NCI-H446 treated with DMSO at 0.1 percent for 48 hours (cell line): ENCODE measurements at places on chromosomes 7 and 10.
A peak's percentile ranks its signal among the peaks of the same experiment; 100 is the strongest.

DNA sequence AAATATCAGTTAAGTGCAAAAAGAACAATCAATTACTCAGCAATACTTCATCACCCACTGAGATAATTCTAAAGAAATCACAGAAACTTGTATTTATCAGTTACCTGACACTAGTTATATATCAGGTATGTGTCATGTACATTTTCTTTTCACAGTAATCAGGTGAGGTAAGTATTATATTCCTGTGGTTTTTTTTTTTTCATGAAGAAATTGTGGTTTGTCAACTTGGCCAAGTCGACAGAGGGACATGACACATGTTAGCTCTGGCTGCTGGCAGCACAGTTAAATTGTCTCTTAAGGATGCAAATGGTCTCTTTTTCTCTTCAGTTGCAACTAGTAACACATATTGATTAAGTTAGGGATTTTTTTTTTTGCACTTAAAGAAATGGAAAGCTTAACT is 13.7 kb upstream of the GPR141 start:
- no peak for DNase-seq

- DNase-seq: no peak
Measured at GRCh38 chr7:53070883-53071282, 35.5 kb downstream of the POM121L12 start.

- no peak for DNase-seq
Measured at GRCh38 chr10:58362027-58362789, 23.0 kb upstream of the TFAM start.

DNA sequence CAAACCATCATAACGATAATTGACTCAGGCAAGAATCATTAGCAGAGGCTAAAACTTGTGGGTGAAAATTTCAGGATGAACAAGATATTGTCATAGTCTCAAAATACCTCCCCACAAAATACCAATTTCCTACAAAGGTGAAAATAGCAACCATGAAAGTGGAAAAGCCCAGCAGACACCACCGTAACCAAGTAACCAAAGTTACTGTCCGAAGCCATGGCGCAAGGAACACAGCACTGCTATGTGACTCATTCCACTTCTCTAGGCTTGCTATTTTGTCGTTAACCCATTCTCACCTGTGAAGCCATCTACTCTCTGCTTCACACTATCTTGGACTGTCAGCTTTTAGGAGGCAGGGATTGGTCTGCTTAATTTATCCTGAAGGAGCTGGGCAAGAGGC is 113.8 kb upstream of the CACUL1 start:
- no peak for DNase-seq

- no peak for DNase-seq
Measured at GRCh38 chr10:4748491-4749270, 77.3 kb upstream of the AKR1E2 start.

DNA sequence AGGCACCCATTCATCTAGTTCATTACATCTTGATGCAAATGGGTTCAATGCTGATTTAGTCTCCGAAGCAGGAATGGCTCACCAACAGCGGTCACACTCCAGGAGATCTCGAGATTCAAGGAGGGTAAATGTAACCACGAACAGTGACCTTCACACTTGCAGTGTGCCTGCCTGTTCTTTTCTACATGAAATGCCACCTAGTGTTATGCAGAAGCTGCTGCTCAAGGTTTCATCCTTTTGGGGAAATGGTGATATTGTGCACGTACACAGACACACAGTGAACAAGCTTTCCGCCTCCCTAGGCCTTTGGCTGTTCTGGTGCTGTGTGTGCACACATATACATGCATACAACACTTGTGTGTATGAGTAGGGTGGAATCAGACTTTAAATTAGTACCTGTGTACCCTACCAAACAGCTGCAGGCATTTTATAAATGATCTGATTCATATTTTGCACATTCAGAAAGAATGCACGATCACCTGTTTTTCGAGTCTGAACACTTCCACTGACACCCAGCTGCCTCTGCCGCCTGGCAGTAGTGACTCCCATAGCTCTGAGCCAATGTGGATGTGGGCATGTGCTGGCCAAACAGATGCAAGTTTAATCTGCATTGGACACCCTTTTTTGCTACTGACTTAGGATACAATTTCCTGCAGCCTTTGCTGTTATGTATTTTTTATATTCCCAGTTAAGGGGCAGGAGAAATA is 100.5 kb downstream of the TACC2 start:
- DNase-seq: no peak

- DNase-seq: no peak
Measured at GRCh38 chr10:123323884-123324283, 169.7 kb downstream of the BUB3 start.

DNA sequence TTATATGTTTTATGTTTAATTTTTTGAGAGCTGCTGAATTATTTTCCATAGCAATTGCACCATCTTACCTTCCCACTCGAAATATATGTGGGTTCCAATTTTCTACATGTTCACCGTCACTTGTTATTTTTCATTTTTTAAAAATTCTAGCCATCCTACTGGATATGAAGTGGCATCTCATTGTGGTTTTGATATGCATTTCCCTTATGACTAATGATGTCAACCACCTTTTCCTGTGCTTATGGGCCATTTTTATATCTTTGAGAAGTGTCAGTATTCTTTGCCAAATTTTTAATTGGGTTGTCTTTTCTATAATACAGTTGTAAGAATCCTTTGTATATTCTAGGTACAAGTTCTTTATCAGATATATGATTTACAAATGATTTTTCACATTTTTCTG is 27.8 kb downstream of the NHLRC2 start:
- no peak for DNase-seq

DNA sequence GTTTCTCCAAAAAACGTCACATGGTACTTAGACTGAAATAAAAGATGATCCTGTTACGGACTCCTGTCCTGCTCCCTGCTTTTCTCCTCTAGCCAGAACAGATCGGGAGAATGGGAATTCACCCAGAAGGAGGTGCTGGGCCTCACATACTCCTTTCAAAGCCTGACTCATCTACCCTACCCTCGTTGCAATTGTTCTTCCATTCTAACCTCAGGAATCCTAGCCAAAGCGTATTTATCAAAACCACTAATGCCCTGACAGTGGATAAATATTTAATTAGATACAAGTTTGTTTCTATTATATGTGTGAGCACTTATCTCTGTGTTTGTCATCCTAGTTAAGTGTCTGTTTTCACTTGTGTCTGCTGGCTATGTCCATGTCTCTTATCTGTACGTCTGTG is 21.7 kb downstream of the ZCWPW1 start:
- no peak for DNase-seq

DNA sequence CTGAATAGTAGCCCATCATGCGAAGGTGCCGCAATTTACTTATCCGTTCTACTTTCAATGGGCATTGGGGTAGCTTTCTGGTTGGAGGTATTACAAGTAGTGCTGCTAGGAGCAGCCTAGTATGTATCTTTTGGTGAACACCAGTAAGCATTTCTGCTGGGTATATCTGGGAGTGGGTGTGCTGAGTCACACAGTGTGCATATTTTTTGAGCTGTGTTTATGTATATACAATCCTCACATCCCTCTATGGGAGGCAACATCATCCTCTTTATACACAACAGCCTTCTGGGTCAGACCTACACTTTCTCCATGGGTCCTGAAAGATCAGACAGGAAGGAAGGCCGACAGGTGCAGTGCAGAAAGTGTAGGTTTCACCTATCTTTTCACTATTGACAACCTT is 36.3 kb downstream of the PYROXD2 start:
- no peak for DNase-seq

- no peak for DNase-seq
Measured at GRCh38 chr7:43508461-43508860, 74.4 kb upstream of the STK17A start.

DNA sequence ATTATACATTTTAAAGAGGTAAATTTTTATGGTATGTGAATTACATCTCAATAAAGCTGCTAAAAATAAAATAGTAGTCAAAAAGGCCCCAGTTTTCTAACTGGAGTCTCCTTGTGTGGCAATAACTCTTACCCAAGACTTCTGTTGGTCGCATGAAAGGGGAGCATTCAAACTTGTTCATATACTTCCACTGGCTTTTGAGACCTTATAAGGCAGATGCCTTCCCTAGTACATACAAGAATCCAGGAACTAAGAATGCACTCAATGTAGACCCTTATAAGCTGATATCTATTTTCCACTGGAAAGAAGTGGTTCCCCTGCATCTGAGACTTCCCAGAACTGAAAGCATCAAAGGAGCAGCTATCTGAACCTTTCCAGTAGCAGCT is 13.0 kb downstream of the BCAP29 start:
- DNase-seq: no peak

DNA sequence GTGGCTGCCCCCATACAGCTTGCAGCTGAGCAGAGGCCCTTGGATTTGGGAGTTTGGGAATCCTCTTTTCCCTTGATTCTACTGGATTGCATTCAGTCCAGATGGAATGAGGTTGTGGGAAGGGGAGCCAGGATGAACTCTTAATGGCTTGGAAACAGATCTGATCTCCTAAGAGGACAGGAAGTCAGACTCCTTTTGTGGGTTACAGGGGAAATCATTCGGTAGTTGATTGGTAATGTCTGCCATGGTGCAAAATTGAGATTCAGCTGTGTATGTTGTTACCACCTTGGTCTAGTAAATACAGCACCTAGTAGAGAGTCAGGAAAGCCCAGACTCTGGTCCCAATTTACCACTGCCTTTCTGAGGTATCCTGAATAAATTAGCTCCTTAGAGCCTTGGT is 144.2 kb upstream of the TNRC18 start:
- DNase-seq: no peak

GRCh38 chr7:115032715-115033703 is 111.1 kb downstream of the MDFIC start:
- no peak for DNase-seq

GRCh38 chr10:101829561-101830315 is 11.5 kb upstream of the OGA start:
- DNase-seq: no peak

GRCh38 chr10:26448706-26449435 is 10.7 kb downstream of the APBB1IP start:
- DNase-seq: no peak

DNA sequence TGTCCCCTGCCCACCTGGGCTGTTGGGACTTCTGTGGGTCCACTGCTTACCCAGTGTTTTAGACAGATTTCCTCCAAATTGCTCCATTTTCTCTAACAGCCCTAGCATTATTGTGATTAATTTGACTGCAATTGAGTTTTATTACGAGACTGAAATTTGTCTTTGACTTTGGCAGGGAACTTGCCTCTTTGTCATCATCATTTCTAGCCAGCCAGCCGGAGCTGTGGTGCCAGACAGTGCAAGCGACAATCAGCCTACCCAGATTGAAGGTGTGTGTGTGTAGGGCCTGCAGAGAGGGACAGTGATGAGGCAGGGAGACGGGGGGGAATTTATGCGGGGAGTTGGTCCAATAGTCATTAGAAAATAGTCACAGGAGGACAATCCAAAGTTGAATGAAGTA is 743.0 kb downstream of the NRG3 start:
- peak; percentile 64 for DNase-seq

DNA sequence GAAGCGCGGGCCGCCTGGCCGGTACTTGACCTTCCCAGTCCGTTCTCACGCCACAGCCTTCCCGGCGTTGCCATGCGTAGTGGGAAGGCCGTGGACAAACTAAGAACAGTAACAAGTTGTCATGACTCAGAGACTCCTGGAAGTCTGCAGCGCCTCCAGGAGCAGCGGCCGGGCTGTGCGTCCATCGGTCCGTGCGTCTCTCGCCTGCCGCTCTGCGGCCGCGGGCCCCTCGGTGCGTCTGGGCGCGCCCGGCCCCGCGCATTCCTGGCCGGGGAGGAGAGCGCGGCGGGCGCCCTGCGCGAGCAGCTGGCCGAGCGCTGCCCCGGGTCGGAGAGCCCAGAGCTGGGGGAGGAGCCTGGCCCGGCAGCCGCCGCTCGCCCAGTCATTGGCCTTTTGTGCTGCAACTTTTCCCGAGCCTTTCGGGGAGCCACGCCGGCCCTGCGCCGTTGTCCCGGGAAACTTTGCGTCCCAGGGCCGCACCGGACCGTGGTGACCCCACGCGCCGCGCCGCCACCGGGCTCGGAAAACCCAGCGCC is 123.7 kb downstream of the TACC2 start:
- peak; percentile 4 for DNase-seq

DNA sequence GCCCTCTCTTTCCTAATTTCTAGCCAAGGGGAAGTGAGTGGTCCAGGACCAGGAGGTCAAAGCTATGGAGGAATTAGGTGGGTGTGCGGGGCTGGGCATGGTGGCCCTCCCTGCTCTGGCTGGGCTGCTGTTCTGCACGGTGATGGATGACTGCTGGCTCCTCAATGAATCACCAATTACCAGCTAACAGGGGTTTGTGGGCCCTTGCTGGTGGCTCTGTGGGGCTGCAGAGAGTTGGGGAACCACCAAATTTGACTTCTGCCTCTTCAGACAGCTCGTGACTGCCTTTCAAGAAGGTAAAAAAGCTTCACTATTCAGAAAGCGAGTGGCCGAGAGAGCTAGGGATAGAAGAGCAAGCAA is 35.0 kb upstream of the HABP2 start:
- DNase-seq: no peak

DNA sequence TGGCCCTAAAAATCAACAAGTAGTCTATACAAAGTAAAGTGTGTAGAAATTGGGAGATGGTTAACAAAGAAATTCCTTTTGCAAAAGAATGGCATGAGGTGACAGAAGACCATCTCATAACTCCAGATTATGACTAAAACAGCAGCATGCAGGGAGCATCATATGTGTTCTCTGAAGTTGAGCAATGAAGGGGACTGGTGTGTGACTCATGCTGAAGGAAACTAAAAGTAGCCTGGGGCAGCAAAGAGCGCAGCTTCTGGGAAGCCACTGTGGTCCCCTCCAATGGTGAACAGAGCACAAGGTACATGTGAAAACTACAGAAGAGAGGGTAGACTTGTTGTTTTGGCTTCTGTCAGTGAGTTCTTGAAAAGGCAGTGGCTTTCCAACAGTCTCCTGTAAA is 133.4 kb downstream of the MACC1 start:
- no peak for DNase-seq

DNA sequence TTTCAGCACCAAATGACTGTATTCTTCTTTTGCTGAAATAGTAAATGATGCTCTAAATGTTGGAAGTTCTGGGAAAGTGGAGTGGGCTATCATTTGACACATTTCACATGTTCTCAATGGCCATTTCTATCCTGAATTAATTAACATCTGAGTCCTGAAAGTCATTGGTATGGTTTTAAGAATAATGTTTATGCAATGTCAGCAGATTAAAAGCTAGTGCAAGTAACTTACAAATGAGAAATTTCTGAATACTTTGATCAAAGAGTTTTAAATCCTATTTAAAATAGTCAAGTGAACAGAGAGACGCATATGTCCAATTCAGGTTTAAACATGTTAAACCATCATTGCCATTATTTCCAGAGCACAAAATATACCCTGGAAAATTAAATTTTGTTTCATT is 508.1 kb downstream of the PHTF2 start:
- DNase-seq: no peak

DNA sequence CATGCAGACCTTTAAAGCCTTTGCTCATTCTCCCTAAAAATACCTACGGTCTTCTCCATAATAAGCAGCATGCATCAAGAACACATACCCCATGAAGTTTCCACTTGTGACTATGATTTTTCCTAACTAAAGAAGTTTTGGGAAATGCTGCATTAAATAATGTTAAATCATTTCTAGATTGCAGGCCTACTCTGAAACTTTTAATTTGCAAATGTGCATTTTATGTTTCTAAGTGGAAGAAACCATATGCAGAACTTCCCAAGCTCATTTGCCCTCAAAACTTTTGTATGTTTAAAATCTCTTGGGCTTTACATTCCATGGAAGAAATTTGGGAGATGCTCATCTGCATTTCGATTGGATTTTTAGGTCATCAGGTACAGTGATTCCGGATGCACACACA is 63.6 kb downstream of the ITGB8 start:
- no peak for DNase-seq

- peak; percentile 1 for DNase-seq
Measured at GRCh38 chr7:121447243-121447910, 51.3 kb upstream of the FAM3C start.
